ENCODE measurements at places on chromosomes 5 and 9.

GRCh38 chr5:159877894-159878448, 38.3 kb upstream of the ADRA1B start:
- no peak for DNase-seq

- DNase-seq = no peak
Measured at GRCh38 chr5:69308046-69308553, 24.5 kb downstream of the CCDC125 start.

- DNase-seq = no peak
Measured at GRCh38 chr9:28034242-28034641, 461.0 kb upstream of the C9orf72 start.

DNA sequence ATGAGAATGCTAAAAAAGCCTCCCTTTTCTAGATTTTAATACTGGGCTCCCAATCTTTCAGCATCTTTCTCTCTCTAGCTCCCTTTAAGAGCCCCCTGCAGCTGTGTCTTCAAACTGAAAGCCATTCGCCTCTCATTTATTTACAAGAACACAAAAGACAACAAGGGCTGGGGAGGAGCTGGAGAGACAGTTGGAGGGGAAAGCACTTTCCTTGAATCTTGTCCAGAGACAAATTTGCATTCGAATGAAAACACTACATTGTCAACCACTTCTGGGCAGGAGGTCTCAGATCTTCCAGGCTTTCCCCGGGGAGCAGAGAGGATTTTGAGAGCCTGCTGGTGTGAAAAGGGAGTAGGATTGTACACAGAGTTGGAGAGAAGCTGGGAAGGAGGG, 518.3 kb downstream of the CTNND2 start:
- no peak for DNase-seq

DNA sequence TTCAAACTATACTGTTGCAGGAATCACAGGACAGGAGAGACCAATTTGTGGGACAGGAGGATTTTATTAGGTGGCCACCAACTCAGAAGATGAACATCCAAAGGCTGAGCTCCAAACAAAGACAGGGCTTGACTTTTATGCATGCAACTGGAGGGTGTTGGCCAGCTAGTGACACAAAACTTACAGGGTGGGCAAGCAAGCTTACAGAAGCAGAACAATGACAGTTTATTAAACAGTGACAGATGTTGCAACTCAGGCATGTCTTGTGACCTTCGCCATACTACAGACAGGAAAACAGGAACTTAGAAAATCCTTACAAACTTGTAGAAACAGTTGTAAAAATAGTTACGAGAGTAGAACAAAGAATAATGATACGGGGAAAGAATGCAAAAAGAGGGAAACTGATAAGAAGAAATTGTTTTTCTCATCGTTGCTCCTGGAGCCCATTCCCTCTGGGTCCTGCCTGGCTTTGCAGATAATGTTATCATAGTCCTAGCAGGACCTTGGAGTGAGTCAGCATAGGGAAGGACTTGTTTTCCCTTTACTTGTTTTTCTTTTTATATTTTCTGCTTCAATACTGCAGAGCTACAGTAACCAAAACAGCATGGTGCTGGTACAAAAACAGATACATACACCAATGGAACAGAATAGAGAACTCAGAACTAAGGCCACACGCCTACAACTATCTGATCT, 2083.0 kb upstream of the ACO1 start:
- DNase-seq = no peak

DNA sequence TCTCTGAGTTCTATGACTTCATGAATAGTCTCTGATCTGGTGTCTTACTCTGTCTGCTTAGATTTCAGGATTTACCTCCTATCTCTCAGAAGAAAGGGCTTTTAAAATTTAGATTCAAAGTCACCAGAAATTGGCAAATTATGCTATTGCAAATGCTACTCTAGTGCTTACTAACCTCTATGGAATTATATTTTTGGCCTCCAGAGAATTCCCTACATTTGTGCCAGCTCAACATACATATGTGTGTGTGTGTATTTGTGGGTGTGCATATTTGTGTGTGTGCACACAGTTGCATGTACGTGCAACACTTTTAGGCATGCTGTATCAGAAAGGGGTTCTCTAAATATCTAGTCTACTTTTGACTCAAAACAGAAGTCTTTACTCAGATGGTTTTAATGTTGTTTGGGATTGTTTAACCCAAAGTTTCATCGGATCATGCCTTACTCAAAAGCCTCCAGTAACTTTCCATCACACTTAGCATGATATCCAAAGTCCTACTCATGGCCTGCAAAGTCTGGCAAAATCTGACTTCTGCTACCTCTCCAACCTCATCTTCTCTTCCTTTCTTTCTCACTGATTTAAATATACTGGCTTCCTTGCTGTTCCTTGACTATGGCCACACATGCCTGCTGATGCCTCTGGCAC, 147.6 kb upstream of the NR3C1 start:
- no peak for DNase-seq

DNA sequence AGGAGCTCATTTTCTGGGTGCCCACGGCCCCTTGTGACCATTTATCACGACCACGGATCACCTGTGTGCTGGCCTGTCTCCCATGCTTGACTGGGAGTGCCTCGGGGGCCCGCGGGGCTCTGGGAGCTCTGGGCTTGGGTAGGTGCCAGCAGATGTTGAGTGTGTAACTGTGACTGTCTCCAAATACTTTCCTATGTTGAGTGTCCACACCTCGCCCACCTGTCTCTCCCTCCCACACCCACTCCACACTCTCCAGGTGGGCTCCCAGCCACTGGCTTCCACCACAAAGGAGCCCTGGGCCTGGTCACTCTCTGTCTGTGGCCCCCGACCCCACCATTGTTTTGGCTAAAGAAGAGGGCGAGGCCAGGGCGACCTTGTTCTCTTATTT, 196.4 kb downstream of the CDK5RAP2 start:
- DNase-seq = no peak

DNA sequence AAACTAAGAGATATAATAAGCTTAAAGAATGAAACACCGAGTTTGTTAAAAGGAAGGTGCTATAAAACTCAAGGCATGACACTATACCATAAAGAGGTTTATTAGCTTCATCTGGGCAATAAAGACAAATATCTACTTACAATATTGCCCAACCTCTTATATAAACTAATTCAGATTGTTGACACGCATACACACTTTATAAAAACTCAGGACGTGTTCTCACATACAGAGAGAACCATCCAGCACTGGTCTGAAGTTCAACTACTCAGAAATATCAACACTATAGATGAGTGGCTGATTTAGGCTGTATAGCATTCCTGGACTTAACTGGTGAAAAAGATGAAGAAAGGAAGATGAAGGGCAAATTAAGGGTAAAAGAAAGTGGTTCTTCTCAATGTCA, 81.2 kb downstream of the FRMD3 start:
- no peak for DNase-seq

GRCh38 chr9:115522912-115523311, 405.0 kb upstream of the TNC start:
- DNase-seq = no peak

DNA sequence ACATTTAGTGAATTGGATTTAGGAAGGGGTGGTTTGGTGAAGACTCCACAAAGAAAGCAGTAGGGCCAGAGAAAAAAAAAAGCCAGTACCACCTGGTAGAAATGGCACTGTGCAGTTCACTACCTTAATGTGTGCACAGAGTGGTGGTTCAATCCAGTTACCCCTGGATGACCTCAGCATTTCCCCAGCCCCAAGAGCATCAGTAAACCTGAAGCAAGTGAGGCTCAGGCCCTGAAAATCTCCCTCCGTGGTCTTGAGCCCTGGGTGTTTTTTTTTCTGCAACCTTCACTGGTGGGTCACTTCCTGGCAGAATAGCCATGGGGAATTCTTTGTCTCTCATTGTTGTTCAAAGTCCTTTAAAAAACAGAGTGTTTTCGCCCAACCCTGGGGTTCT, 202.9 kb downstream of the GADD45G start:
- DNase-seq = no peak

- no peak for DNase-seq
Measured at GRCh38 chr9:16179566-16179965, 626.7 kb downstream of the CCDC171 start.

GRCh38 chr5:37915097-37915736, 75.4 kb upstream of the GDNF start:
- DNase-seq = no peak

- DNase-seq = no peak
Measured at GRCh38 chr5:96141749-96142148, 180.1 kb upstream of the ELL2 start.

DNA sequence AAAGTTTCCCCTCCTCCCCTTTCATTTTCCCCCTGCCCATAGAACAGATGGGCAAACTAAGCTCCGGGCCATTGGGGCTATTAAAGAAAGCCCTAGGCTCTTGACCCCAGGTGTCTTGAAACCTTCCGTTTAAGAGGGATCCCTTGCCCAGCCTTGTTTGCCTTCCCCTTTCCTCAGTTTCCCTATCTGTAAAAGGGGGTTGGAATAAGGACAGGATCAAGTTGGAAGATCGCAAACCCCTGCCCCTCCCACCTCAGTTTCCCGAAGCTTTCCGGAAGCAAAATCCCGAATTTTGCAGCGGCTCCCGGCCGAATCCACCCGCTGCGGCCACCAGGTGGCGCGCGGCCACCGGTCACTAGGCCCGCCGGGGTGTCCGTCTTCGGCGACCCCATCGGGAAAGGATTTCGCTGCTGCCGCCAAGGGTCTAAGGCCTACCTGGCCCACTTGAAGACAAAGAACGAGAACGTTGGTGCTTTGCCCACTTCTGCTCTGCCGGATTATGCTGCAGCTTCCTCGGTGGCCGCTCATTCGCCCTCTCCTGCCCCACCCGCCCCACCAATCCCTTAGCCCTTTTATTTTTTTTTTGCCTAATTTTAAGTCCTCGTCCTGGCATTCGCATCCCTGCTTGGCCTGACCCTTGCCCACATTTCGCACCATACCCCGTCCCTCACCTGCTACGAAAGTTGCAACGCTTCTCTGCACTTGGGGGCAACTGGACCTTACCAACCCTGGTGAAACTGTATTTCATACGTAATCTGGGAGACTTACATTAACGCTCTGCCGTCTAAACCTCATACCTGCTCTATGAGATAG, 962 bp upstream of the NR6A1 start:
- DNase-seq = no peak
